ENCODE measurements at places on chromosomes 16 and 17. TPM values are rescaled to one million over a fixed set of nuclear protein-coding genes. Genes with fewer than 3 reads are reported as not detected.

AKAP1 gene
- 30.0 TPM for total RNA-seq

GRCh38 chr17:80081596-80081995 is 19.8 kb upstream of the GAA start:
- no peak overlapping the region for H3K27ac ChIP-seq
- H3K36me3 ChIP-seq: no peaks in the 10 kb centered on the region
- no peaks in the 10 kb centered on the region for H3K27me3 ChIP-seq

GRCh38 chr16:4868026-4868425 is 20.7 kb downstream of the UBN1 start:
- no peaks in the 10 kb centered on the region for H3K27me3 ChIP-seq
- DNase-seq: no peak
- no peak overlapping the region for H3K27ac ChIP-seq
- no peak overlapping the region for H3K4me3 ChIP-seq
- no peaks in the 10 kb centered on the region for H3K36me3 ChIP-seq

DNA sequence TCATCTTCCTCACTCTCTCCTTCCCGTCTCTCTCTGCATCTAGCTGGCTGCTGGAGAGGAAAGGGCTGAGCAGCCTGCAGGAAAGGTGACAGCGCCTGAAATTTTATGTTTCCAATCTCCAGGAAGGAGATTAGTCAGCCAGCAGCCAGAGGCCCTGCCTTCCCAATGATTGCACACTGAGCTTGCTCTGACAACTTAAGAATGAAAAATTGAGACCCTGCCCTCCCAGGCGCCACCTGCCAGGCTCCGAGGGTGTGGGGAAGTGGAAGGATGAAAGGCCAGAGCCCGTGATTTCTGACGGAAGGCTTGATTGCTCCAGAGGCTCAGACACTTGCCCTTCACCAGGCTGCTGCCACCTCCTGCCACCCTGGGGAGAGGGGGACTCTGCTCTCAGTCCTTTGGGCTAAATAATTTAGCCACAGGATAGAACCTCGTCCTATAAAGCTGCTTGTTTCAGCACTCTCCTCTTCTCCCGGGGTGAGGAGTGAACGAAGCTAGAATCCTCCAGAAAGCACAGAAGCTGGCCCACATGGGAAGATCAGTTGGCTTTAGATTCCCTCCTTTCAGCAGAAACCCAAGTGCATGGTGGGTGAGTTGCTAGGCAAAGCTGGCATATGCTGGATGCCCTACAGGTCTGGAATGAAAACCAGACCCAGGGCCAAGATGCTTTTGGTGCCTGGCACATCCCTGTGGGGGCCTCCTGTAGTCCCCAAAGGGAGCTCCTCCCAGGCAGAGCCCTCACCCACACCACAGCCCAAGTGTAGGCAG is 33.5 kb downstream of the GRIN2C start:
- no peaks in the 10 kb centered on the region for H3K4me1 ChIP-seq
- H3K4me3 ChIP-seq: no peak overlapping the region
- H3K27me3 ChIP-seq: no peaks in the 10 kb centered on the region
- no peak overlapping the region for H3K27ac ChIP-seq

DNA sequence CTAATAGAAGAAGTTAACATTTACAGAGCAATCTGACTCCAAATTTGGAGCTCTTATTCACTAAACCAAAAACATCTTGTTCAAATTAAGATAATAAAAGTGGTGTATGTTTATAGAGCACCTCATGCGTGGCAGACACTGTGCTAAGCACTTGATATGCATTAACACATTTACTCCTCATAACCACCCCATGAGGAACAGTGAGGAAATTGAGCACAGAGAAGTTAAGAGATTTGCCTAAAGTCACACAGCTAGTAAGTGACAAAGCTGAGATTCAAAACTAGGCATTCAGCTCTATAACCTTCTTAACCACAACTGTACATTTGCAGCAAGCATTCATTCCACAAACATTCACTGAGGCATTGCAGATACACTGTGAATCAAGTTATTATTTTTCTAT is 94.0 kb downstream of the VAT1L start:
- no peaks in the 10 kb centered on the region for H3K36me3 ChIP-seq
- no peak overlapping the region for H3K4me3 ChIP-seq
- H3K27me3 ChIP-seq: no peaks in the 10 kb centered on the region
- no peak overlapping the region for H3K27ac ChIP-seq
- H3K4me1 ChIP-seq: no peaks in the 10 kb centered on the region
- DNase-seq: no peak

GRCh38 chr17:77424585-77425344 is 284.0 kb downstream of the SEC14L1 start:
- H3K27ac ChIP-seq: peak overlapping the region; percentile 92
- no peaks in the 10 kb centered on the region for H3K36me3 ChIP-seq
- peak; percentile 94 for DNase-seq
- H3K4me1 ChIP-seq: peaks cover 98% of the 10 kb centered on the region
- no peak overlapping the region for H3K4me3 ChIP-seq

DNA sequence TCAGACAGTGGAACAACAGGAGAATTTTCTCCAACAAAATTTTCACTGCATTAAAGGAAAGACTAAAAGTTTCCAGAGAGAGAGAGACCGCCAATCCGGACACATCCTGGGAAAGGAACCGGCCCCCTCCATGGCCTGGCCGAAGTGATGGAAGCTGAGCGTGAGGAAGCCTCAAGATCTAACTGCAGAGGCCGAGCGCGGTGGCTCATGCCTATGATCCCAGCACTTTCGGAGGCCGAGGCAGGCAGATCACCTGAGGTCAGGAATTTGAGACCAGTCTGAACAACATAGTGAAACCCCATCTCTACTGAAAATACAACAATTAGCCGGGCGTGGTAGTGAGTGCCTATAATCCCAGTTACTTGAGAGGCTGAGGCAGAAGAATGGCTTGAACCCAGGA is 3.9 kb downstream of the CTRB2 start:
- no peak overlapping the region for H3K4me3 ChIP-seq
- H3K27me3 ChIP-seq: no peaks in the 10 kb centered on the region
- no peak overlapping the region for H3K27ac ChIP-seq
- DNase-seq: no peak
- no peaks in the 10 kb centered on the region for H3K4me1 ChIP-seq

GRCh38 chr16:35296962-35297653 is 1837.7 kb downstream of the TP53TG3F start:
- no peak for DNase-seq
- H3K27ac ChIP-seq: no peak overlapping the region
- H3K4me3 ChIP-seq: no peak overlapping the region
- no peaks in the 10 kb centered on the region for H3K36me3 ChIP-seq
- no peaks in the 10 kb centered on the region for H3K4me1 ChIP-seq

Measured in adrenal gland (tissue), 19 donors.